ENCODE measurements at places on chromosomes 5 and 9. TPM values are rescaled to one million over a fixed set of nuclear protein-coding genes. Genes with fewer than 3 reads are reported as not detected.

- no peak for DNase-seq
- no peak overlapping the region for H3K4me3 ChIP-seq
- H3K36me3 ChIP-seq: peaks cover 12% of the 10 kb centered on the region
- no peaks in the 10 kb centered on the region for H3K4me1 ChIP-seq
Measured at GRCh38 chr9:130090915-130091314, 37.2 kb downstream of the GPR107 start.

DNA sequence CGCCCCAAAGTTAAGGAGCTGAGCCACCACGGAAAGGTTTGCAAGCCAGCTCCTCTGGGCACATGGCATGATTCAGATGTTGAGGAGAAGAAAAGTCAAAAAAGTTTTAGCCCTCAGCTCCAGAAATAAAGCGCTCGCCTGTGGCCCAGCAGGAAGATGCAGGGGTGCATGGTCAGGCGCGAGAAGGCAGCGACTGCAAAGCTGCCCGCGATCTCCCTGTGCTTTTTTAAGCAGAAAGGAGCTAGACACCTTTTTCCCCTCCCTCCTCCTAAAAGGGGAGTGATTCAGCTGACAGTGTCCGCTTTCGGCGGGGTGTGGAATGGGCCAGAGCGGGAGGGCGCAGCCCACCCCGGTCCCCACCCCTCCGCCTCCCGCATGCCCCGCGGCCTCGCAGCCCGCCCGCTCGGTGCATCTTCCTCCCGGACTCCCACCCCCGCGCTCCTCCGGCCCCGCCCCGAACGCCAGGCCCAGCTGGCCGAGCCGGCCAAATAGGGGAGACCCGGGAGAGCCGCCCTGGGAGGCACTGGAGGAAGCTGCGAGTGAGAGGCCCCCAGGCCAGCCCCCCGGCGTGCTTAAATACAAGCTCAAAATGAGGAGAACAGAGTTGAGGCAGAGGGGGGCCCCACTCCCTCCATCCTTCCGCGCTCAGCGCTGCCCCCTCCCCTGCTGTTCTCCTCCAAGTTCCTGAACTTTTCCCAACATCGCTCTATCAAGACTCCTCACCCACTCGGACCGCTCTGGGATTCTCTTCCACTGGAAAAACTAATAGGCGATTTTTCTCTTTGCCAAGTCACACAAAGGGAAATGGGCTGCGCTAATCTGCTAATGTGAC is at the start of gene ADAMTS12:
Gene ADAMTS12, minus strand, starts transcription at position 203 of the 832 bp plus-strand sequence. Its CDS starts 134 bp downstream, at position 69.
- H3K36me3 ChIP-seq: no peaks in the 10 kb centered on the region
- DNase-seq: no peak
- H3K4me3 ChIP-seq: peak within 1 kb of the TSS; percentile 48

GRCh38 chr5:41683181-41683580 is 172.8 kb upstream of the PLCXD3 start:
- H3K4me3 ChIP-seq: no peak overlapping the region
- H3K36me3 ChIP-seq: no peaks in the 10 kb centered on the region
- H3K4me1 ChIP-seq: no peaks in the 10 kb centered on the region

DNA sequence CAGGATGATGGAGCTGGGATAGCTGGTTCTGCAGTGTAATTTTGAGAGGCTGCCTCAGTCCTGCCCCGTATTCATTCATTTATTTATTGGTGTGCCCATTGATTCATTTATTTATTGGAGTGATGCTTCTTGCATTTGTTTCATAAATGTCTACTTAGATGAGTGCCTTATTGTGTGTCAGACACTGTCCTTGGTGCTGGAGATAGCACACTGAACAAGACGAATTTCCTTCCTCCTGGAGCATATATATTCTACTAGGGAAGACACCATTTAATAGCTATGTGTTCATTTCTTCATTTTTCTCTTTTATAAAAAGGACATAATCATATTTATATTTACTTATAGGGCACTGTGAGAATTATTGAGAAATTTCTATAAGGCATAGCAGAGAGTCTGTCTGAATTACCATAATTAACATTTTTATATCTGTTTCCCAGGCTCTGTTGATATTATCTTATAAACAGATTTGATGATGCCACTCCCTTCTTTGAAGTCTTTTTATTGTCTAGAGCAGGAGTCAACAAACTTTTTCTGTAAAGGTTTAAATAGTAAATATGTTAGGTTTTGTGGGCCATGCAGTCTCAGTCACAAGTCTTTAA is 433.9 kb upstream of the ZNF608 start:
- peaks cover 2% of the 10 kb centered on the region for H3K4me1 ChIP-seq
- no peak overlapping the region for H3K27ac ChIP-seq
- H3K27me3 ChIP-seq: no peaks in the 10 kb centered on the region
- no peaks in the 10 kb centered on the region for H3K36me3 ChIP-seq
- DNase-seq: no peak

DNA sequence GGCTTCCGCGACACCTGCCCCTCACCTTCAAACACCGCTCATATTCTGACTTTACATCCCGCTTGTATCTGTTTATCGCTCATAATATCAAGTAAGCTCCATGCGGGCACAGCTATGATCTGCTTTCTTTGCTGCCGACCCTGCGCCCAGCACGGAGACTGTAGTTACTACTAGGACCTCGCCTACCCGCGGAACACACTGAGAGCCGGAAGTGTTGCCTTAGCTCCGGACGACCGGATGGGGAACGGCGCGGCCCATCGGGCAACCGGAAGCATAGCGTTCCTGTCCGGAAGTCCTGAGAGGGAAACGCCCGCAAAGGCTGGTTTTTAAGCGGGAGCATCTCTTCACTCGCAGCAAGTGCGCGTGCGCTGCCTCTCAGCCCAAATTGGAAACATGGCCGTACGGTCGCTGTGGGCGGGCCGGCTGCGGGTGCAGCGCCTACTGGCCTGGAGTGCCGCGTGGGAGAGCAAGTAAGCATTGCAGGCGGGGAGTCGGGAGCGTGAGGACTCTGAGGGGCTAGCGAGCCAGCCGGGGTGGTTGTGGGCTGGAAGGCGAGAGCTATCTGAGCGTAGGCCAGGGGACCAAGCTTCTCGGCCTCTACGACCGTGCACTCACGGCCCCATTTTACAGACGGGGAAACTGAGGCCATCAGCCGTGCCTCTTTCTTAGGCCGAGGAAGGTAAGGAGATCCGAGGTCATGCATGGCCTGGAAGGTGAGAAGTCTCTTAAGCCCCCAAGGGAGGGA is at the start of gene GRPEL2:
Gene GRPEL2, plus strand, starts transcription at position 353 of the 745 bp plus-strand sequence. Its CDS starts 41 bp downstream, at position 394.
- H3K36me3 ChIP-seq: peaks cover 13% of the 10 kb centered on the region
- peak; percentile 97 for DNase-seq
- peaks cover 41% of the 10 kb centered on the region for H3K4me1 ChIP-seq

- H3K27ac ChIP-seq: no peak overlapping the region
- peaks cover 17% of the 10 kb centered on the region for H3K4me1 ChIP-seq
- DNase-seq: no peak
- H3K4me3 ChIP-seq: no peak overlapping the region
- no peaks in the 10 kb centered on the region for H3K36me3 ChIP-seq
Measured at GRCh38 chr9:4079906-4080305, 220.0 kb downstream of the GLIS3 start.

- no peaks in the 10 kb centered on the region for H3K36me3 ChIP-seq
- no peaks in the 10 kb centered on the region for H3K4me1 ChIP-seq
- H3K27ac ChIP-seq: no peak overlapping the region
- no peak for DNase-seq
Measured at GRCh38 chr5:91538179-91538578, 155.1 kb upstream of the ARRDC3 start.

DNA sequence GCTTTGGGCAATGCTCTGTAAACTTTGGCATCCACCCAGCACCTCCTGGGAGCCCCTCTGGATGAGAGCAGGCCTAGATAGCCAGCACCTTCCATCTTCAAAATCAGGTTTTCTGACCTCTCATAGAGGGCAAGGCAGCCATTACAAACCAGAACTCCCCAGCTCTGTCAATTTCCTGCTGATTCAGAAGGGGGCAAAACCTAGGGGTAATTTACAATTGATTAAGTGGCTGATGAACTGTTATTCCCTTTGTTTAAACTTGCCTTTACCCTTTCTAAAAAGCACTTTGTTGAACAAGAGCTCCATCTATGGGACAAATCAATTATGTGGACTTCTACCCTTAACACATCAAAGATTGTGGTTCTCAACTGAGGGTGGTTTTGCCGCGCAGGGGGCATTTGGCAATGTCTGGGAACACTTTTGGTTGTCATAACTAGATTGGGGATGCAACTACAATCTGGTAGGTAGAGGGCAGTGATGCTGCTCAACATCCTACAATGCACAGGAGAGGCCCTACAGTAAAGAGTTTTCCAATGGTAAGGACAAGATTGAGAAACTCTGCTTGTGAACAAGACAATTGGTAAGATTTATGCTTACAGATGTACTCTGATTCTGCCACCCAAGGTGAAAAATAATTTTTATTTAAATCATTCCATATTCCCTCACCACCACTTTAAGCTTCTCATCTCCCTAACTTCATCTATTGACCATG is 184.1 kb downstream of the MARCHF11 start:
- H3K4me1 ChIP-seq: no peaks in the 10 kb centered on the region
- no peaks in the 10 kb centered on the region for H3K27me3 ChIP-seq

- H3K27ac ChIP-seq: no peak overlapping the region
- H3K4me3 ChIP-seq: no peak overlapping the region
Measured at GRCh38 chr9:135151757-135152613, 64.5 kb downstream of the OLFM1 start.

GRCh38 chr5:169171515-169171914 is 129.4 kb downstream of the SLIT3 start:
- no peak overlapping the region for H3K27ac ChIP-seq
- H3K4me3 ChIP-seq: no peak overlapping the region
- DNase-seq: no peak

DNA sequence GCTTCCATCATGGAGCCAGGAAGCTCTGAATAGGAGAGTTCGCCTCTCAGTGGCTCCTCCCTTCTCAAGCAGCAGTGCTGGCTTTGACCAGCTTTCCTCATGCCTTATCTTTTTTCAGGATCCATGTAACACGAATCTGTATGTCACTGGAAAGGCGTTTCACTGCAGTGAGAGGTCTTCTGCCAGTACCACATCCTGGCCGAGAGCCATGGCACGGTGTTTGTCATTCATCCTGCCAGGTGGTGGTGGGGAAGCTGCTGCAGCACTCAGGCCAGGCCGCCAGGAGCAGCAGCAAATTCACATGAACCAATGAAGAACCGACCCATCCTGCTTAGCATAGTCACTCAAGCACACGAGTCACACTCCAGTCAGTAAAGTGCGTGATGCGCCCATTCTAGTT is 179.0 kb downstream of the FANCC start:
- H3K4me3 ChIP-seq: no peak overlapping the region
- no peak overlapping the region for H3K27ac ChIP-seq
- H3K36me3 ChIP-seq: no peaks in the 10 kb centered on the region
- DNase-seq: no peak

GRCh38 chr9:32843295-32843694 is 60.0 kb downstream of the TMEM215 start:
- H3K4me3 ChIP-seq: no peak overlapping the region
- DNase-seq: no peak
- H3K36me3 ChIP-seq: no peaks in the 10 kb centered on the region
- H3K4me1 ChIP-seq: no peaks in the 10 kb centered on the region
- H3K27ac ChIP-seq: no peak overlapping the region

DNA sequence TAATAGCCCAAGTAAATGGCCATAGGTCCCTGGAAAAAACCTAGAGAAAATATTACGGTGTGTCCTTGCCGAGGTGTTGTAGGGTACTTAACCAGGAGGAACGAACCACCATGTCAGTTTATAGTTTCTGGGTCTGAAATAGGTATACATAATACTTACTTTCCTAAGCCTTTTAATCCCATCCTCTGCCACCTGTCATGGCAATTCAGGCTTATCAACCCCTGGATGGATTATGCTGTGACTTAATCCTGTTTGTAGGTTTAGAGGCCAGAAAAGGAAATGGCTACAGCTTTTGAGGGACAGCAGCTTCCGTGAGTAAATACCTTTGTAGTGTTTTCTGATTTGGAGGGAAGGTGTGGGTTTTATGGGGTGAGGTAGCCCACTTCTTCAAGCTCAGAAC is 89.1 kb upstream of the PTPRD start:
- no peak overlapping the region for H3K4me3 ChIP-seq
- no peak for DNase-seq
- no peaks in the 10 kb centered on the region for H3K4me1 ChIP-seq
- no peak overlapping the region for H3K27ac ChIP-seq
- no peaks in the 10 kb centered on the region for H3K36me3 ChIP-seq

GRCh38 chr5:123351240-123351639 is 72.0 kb downstream of the CEP120 start:
- peaks cover 5% of the 10 kb centered on the region for H3K36me3 ChIP-seq
- no peaks in the 10 kb centered on the region for H3K27me3 ChIP-seq
- no peaks in the 10 kb centered on the region for H3K4me1 ChIP-seq
- DNase-seq: no peak

GRCh38 chr5:16271851-16272250 is 92.3 kb upstream of the MARCHF11 start:
- DNase-seq: no peak
- no peak overlapping the region for H3K4me3 ChIP-seq
- H3K4me1 ChIP-seq: no peaks in the 10 kb centered on the region
- H3K36me3 ChIP-seq: no peaks in the 10 kb centered on the region
- no peaks in the 10 kb centered on the region for H3K27me3 ChIP-seq

DNA sequence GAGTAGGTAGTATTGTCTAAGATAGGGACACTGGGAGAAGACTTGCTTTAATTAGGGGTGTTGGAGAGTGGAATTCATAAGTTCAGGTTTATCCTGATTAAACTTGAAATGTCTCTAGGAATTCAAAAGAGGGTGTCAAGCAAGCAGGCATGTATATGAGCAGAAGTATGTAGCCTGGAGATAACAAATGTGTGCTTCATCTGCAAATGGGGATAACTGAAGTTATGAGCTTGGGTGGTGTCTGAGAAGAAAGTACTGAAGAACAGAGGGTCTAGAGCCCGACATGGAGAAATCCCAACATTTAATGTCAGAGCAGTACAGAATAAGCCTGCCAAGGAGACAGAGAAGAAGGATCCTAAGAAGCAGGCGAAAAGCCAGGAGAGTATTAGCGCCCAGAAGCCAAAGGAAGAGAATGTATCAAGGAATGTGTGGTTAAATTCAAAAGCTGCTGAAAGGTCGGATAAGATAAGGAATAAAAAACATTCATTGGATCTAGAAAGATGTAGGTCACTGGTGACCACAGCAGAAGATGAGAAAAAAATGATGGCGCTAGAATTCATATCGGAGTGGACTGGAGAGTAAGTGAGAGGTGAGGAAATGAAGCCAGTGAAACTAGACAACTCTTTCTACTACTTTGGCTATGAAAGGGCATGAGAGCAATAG is 401.5 kb upstream of the PIK3R1 start:
- H3K27ac ChIP-seq: no peak overlapping the region
- H3K4me3 ChIP-seq: no peak overlapping the region
- H3K27me3 ChIP-seq: no peaks in the 10 kb centered on the region
- DNase-seq: no peak

Gene TTF1
- polyA plus RNA-seq: 8.4 TPM

Gene SHLD3
- polyA plus RNA-seq: 5.2 TPM

Gene ROPN1L
- 0.76 TPM for polyA plus RNA-seq

Gene RAB14
- polyA plus RNA-seq: 41.8 TPM

Gene ADAMTSL2
- 0.27 TPM for polyA plus RNA-seq
